ENCODE measurements at places on chromosomes 3 and 15.

DNA sequence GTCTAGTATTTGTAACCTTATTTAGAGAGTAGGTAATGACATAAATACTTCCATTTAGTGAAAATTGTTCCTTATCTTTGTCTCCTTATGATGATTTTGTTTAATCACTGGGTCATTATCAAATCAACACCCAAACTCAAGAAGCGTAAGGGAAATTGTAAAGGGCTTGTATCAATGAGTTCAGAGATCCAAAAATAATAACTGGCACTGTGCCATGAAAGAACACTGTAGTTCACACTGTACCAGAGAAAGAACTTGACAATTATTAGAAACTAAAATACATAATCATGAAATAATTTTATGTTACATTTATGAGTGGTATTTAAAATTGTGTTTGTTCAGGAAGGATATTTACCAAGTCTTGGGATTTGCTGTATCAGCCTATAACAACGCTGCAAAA, 895.4 kb downstream of the FHIT start:
- DNase-seq: no peak

GRCh38 chr3:158520433-158520832, 50.6 kb upstream of the MLF1 start:
- no peak for DNase-seq

- DNase-seq: no peak
These were observed 518.8 kb upstream of the ZNF385D start for GRCh38 chr3:22269831-22270230.

GRCh38 chr3:114378760-114379159, 84.9 kb downstream of the TIGIT start:
- DNase-seq: no peak

DNA sequence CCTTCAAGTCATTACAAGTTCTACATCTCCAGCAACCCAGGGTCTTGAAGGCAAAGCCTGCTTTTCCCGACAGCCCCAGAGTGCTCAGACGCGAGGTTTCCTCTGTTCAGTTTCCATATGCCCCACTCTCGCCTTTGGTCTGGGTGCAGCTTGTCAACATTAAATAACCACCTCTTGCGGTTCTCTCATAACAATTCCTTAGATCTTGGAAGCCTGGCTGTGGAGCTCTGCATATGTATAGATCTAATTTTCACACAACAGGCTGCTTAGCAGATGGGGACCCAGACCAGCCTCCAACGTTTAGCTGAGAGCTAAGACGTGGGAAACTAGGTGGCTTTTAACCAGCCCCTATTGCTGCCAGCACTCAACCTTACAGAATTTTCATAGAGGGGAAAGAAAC, 295.5 kb downstream of the RPLP1 start:
- DNase-seq: no peak

DNA sequence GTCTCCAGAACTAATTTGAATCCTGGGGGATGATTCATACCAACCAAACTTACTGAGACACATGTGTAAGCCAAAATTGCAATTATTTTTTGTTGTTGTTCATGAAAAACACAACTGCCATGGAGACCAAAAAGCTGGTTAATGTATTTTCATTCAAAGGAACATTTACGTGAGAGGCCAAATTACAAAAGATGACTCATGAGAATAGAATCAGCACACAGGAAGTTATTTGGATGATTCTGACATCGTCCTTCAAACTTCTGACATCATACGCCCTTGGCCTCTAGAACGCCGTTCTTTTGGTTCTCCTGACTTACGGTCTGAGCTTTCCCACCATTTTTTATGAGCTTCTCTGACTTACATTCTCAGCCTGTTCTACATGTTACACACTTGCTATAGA, 3.0 kb upstream of the ZNF280D start:
- DNase-seq: no peak

GRCh38 chr3:73021301-73021835, 24.8 kb downstream of the PPP4R2 start:
- DNase-seq: no peak

GRCh38 chr3:50632450-50632849, 15.5 kb downstream of the MAPKAPK3 start:
- DNase-seq: no peak

DNA sequence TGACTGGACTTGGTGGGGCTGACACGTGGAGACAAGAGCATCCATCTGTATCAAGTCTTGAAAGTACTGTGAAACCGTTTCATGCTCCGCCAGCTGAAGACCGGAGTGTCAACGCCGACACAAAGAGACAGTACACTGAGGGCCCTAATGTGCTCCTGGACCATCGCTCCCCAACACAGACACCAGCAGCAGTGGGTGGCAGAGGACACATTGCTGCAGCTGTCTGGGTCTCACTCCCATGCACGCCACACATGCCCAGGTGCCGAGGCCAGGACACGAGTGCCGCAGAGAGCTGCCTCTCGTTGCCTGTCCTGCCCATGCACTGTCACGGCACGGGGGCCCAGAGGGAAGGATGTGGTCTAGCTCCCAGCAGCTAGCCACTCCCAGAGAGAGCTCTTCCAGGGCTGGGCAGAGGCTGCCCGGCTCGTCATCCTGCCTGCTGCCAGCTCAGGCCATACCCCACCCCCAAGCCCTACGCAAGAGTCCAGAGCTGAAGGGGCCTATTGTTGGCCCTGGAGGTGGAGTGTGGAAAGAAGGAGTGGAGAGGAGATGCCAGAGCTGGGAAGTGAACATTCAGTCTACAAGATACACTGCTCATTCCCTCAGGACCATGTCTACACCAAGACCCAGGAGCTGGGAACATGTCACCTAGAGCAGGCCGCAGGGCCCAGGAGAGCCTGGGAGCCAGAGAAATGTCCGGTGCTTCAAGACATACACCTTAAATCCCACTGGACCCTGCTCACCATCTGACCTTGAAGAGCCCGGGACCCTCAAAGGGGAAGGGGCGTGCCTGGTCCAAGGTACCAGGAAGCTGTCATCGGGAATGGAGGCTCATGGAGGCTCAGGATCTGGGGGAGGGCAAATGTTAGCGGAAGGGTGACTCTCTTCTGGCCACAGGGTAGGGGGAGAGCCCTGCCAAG, 7.7 kb downstream of the TNK2 start:
- no peak for DNase-seq

DNA sequence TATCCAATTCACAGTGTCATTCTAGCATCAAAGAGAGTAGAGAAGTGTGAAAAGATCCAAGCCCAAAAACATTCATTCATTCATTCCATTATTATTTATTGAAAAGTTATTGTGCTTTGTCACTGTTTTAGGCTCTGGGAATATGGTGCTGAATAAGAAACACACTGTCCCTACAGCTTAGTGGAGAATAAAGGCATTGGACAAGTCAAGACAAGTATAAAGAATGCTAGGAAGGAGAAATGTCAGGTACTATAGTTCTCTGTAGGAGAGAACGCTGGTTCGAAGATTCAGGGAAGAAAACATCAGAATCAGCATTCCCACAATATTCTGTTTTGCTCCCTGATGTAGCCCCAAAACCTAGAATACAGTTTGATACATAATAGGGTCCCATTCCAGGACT, 128.8 kb upstream of the CHRM5 start:
- DNase-seq: no peak

- no peak for DNase-seq
These were observed 395.2 kb upstream of the AZI2 start for GRCh38 chr3:28743831-28744230.

DNA sequence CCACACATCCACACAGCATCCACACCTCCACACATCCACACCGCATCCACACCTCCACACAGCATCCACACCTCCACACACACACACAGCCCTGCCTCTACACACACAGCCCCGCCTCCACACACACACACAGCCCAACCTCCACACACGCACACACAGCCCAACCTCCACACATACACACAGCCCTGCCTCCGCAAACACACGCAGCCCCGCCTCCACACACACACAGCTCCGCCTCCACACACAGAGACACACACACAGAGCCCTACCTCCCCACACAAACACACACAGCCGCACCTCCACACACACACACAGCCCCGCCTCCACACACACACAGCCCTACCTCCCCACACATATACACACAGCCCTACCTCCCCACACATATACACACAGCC, 4.7 kb downstream of the MESP1 start:
- no peak for DNase-seq

GRCh38 chr3:31377045-31377642, 155.6 kb upstream of the STT3B start:
- DNase-seq: no peak

GRCh38 chr15:63013052-63013808, 29.3 kb upstream of the TPM1 start:
- DNase-seq: no peak

- no peak for DNase-seq
These were observed 127.2 kb upstream of the DLG1 start for GRCh38 chr3:197425485-197426120.

GRCh38 chr3:101170062-101170771, 150.2 kb downstream of the IMPG2 start:
- no peak for DNase-seq

DNA sequence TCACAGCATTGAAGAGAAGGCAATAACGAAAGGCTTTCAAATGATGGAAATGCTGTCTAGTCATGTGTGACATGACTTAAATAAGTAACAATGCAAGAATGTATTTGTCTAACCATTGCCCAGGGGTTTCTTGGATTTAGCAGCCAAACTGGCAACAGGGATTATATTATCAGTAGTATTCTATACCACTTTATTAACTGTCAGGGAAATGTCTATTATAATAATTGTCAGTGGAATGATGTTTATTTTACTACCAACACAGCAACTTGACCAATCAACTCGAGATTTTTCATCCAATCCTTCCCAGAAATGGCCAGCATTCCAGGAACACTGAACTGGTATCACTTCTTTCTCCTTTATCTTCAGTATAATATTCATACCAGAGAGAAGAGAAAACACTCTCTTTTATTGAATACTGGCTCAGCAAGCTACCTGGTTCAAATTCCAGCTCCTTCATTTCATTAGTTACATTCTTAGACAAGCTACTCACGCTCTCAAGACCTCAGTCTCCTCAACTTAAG, 66.2 kb downstream of the FOXP1 start:
- DNase-seq: no peak

GRCh38 chr3:7709376-7710082, 792.1 kb upstream of the LMCD1 start:
- DNase-seq: no peak

DNA sequence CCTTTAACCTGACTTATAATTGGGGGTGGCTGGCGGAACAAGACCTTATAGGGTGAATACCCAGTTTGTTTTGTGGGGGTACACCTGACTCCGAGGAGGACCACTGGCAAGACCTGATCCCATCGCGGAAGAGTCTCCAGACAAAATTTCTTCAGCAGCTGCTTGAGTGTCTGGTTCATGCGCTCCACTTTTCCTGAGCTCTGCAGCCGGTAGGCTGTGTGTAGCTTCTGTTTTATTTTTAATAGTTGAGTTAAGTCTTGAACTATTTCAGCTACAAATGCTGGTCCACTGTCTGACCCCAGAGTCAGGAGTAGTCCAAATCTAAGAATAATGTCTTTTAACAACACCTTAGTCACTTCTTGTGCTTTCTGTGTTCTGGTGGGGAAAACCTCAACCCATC, 21.2 kb upstream of the NOX5 start:
- no peak for DNase-seq

GRCh38 chr15:65085990-65086679, 9.6 kb downstream of the KBTBD13 start:
- DNase-seq: no peak
